ENCODE measurements at places on chromosomes 1 and 21.

DNA sequence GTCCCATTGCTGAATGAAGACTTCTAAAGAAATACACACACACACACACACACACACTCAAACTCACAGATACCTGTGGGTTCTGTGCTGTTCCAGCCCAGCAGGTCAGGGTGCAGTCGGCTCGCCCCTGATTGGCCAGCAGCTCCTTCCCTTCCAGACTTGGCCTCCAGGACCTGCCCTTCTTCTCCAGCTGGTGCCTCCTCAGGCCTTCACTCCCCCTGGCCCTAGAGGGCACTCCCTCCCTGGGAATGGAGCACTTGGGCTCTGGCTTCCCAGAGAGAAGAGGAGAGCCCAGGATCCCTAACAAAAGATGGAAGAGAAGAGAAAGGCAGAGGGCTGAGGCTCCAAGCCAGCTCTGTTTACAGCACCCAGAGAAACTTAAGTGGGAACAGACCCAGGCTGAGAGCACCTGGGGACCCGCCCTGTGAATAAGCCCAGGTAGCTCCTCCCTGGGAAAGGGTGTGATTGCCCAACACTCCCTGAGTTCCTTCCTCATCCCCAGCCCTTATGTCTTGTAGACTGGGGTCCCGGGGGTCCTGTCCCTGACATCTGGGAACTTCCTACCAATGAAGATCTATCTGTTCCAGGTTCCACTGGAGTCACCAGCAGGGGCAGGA, at the start of gene PGLYRP3:
Gene PGLYRP3, minus strand, starts transcription at position 383 of the 617 bp plus-strand sequence. CDS start 2,287 bp downstream, outside the sequence.
- DNase-seq: no peak

DNA sequence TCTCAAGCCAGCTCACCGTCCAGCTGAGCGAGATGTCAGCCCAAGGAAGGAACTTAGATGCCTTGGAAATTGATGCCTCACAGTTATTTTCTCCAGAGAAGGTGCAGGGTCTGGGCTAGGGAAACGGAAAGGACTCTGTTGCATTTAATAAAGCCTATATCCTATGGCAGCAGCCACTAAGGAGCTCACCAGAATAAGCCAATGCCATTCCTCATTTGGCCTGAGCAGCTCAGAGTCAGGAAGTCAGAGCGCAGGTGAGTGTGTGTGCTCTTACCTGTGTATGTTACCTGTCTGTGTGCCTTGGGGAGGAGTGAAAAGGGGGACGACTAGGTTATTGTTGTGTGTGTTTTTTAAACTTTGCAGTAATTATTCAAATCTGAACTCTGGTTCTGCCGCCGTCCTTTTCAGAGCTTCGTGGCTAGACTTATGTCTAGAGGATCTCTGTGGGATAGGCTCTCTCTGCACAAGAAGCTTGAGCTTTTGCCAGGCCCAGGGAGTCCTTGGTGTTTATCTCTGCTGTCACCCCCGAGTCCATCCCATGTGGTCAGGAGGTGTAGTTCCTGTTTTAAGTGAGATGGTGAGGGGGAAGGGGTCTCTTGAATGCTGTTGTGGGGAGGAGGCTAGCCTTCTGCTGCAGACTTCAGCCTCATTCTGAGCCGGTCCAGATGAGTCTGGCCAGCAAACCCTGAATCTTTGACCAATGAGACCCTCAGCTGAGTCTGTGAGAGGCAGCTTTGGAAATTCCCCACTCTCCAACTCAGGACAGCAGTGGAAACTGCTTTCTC, 2.4 kb downstream of the TMCC2 start:
- peak; percentile 69 for DNase-seq

- DNase-seq: no peak
These were observed 49.5 kb downstream of the CHML start for GRCh38 chr1:241590719-241591118.

- no peak for DNase-seq
These were observed 19.6 kb downstream of the KANK4 start for GRCh38 chr1:62299426-62300200.

GRCh38 chr1:150560011-150560438, 10.8 kb downstream of the ADAMTSL4 start:
- DNase-seq: peak; percentile 74

GRCh38 chr1:246320286-246320685, 186.8 kb downstream of the SMYD3 start:
- peak; percentile 73 for DNase-seq
